Activated CD4-positive, alpha-beta T cell treated with anti-CD3 and anti-CD28 coated beads for 36 hours (primary cell): ENCODE measurements at places on chromosomes 2 and 18. TPM values are rescaled to one million over a fixed set of nuclear protein-coding genes. Genes with fewer than 3 reads are reported as not detected.

DNA sequence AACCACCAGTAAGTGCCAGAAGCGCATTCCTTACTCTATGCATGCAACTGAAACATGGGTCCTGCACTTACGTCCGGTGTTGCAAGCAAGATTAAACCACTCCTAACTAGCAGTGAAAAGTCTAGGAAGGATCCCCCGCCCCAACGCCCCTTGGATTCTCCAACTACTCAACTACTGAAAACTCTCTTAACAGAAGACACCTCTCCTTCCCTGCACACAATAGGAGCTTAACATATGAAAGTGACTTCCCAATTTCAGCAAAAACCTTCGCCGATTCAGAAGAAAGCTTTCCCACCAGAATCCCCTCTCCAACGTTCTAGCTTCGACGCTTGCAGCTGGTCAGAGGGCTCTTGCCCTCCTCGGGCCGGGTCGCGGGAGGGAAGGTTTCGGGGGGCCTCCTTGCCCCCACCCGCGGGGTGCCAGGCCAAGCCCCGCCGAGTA lies 578 bp downstream of the IWS1 start:
- peak overlapping the region; percentile 98 for H3K4me3 ChIP-seq
- peaks cover 20% of the 10 kb centered on the region for H3K36me3 ChIP-seq
- H3K27ac ChIP-seq, result peak overlapping the region; percentile 98
- DNase-seq, result peak; percentile 34
- H3K4me1 ChIP-seq, result peaks cover 29% of the 10 kb centered on the region

The SLC39A10 gene
- total RNA-seq, result 24.0 TPM

GRCh38 chr2:99748344-99748743 lies 258.5 kb upstream of the REV1 start:
- H3K4me3 ChIP-seq, result no peak overlapping the region
- H3K36me3 ChIP-seq, result peaks cover 5% of the 10 kb centered on the region
- no peaks in the 10 kb centered on the region for H3K27me3 ChIP-seq
- H3K4me1 ChIP-seq, result no peaks in the 10 kb centered on the region
- H3K27ac ChIP-seq, result no peak overlapping the region

- H3K4me1 ChIP-seq, result peaks cover 37% of the 10 kb centered on the region
- no peaks in the 10 kb centered on the region for H3K36me3 ChIP-seq
- no peak for DNase-seq
These were observed 145.9 kb downstream of the KLHL29 start for GRCh38 chr2:23530909-23531276.

DNA sequence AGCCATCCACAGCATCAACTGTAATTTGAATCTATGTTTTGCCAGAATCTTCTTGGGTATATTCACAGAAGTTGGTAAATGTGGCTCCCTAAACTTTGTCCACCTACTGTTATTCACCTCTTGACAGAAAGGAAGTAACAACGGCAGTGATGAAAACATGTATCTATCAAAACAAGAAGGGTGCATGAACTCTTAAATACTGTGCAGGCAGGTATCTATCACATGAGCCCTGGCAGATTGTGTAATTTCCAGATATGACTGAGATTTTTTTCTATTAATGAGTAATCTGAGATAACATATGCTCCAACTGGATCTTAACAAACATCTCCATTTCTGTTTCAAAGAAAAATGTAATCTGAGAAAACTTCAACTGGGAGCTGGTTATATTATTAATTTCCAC lies 36.6 kb downstream of the SFT2D3 start:
- H3K27me3 ChIP-seq, result no peaks in the 10 kb centered on the region
- H3K4me1 ChIP-seq, result peaks cover 43% of the 10 kb centered on the region
- DNase-seq, result no peak
- no peak overlapping the region for H3K27ac ChIP-seq
- peaks cover 46% of the 10 kb centered on the region for H3K36me3 ChIP-seq
- H3K4me3 ChIP-seq, result no peak overlapping the region

- H3K27me3 ChIP-seq, result no peaks in the 10 kb centered on the region
- no peak for DNase-seq
- no peaks in the 10 kb centered on the region for H3K36me3 ChIP-seq
- no peak overlapping the region for H3K27ac ChIP-seq
- peaks cover 27% of the 10 kb centered on the region for H3K4me1 ChIP-seq
These were observed 205.8 kb downstream of the PRKCE start for GRCh38 chr2:45857275-45857609.

- H3K27me3 ChIP-seq, result no peaks in the 10 kb centered on the region
- no peaks in the 10 kb centered on the region for H3K36me3 ChIP-seq
- H3K4me1 ChIP-seq, result peaks cover 17% of the 10 kb centered on the region
- peak overlapping the region; percentile 96 for H3K27ac ChIP-seq
- no peak for DNase-seq
- H3K4me3 ChIP-seq, result peak overlapping the region; percentile 65
These were observed 84.1 kb upstream of the RTN4 start for GRCh38 chr2:55134316-55134706.

The RAX gene
- total RNA-seq, result not detected

DNA sequence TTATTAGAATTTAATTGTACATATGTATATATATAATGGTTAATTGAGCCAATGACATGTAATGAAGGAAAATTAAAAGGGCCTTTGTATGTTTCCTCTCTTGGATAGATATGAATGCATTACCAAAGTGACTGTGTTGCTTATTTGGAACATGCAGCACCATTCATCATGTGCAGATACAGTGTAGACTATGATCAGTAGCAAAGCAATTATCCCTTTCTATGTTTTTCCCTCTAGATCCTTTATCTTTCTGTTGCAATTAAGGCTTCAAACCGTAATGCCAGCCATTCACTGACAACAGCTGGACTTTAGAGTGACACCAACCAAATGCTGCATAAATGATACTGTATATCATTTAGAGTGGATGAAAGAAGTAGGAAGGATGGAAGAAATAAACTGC lies 565.2 kb downstream of the NRXN1 start:
- no peaks in the 10 kb centered on the region for H3K4me1 ChIP-seq
- no peak for DNase-seq
- peaks cover 3% of the 10 kb centered on the region for H3K27me3 ChIP-seq
- H3K27ac ChIP-seq, result no peak overlapping the region
- H3K36me3 ChIP-seq, result no peaks in the 10 kb centered on the region

The FBXO48 gene
- 2.0 TPM for total RNA-seq

The NCKAP5 gene
- not detected for total RNA-seq

The CD207 gene
- not detected for total RNA-seq

The GAL3ST2 gene
- total RNA-seq, result 0.94 TPM

GRCh38 chr2:150601280-150602038 lies 114.0 kb upstream of the RND3 start:
- no peaks in the 10 kb centered on the region for H3K4me1 ChIP-seq
- H3K27me3 ChIP-seq, result peaks cover 4% of the 10 kb centered on the region
- no peak overlapping the region for H3K27ac ChIP-seq
- no peak for DNase-seq
- H3K4me3 ChIP-seq, result no peak overlapping the region
- H3K36me3 ChIP-seq, result no peaks in the 10 kb centered on the region

The RESP18 gene
- total RNA-seq, result not detected

GRCh38 chr2:88764141-88764849 lies 72.8 kb downstream of the RPIA start:
- H3K36me3 ChIP-seq, result peaks cover 5% of the 10 kb centered on the region
- peaks cover 11% of the 10 kb centered on the region for H3K27me3 ChIP-seq
- no peak overlapping the region for H3K27ac ChIP-seq
- H3K4me3 ChIP-seq, result no peak overlapping the region
- H3K4me1 ChIP-seq, result peaks cover 11% of the 10 kb centered on the region
- no peak for DNase-seq

GRCh38 chr2:9336576-9337314 lies 86.6 kb downstream of the ITGB1BP1 start:
- H3K27ac ChIP-seq, result no peak overlapping the region
- no peaks in the 10 kb centered on the region for H3K27me3 ChIP-seq
- H3K36me3 ChIP-seq, result no peaks in the 10 kb centered on the region
- H3K4me1 ChIP-seq, result peaks cover 19% of the 10 kb centered on the region

The TMEM185B gene
- 17.3 TPM for total RNA-seq

The COL3A1 gene
- total RNA-seq, result 0.05 TPM

DNA sequence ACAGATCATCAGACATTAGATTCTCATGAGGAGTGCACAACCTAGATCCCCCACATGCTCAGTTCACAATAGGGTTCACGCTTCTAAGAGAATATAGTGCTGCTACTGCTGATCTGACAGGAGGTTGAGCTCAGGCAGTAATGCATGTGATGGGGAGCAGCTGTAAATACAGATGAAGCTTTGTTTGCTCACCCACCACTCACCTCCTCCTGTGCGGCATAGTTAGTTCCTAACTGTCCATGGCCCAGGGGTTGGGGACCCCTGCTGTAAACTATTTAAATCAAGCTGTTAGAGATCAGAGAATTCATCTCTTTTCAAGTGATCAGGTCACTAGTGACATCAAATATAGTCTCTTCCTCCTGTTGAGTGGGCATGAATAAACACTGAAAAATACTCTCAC lies 88.8 kb upstream of the ACVR2A start:
- DNase-seq, result no peak
- no peaks in the 10 kb centered on the region for H3K27me3 ChIP-seq
- no peak overlapping the region for H3K27ac ChIP-seq
- no peak overlapping the region for H3K4me3 ChIP-seq

DNA sequence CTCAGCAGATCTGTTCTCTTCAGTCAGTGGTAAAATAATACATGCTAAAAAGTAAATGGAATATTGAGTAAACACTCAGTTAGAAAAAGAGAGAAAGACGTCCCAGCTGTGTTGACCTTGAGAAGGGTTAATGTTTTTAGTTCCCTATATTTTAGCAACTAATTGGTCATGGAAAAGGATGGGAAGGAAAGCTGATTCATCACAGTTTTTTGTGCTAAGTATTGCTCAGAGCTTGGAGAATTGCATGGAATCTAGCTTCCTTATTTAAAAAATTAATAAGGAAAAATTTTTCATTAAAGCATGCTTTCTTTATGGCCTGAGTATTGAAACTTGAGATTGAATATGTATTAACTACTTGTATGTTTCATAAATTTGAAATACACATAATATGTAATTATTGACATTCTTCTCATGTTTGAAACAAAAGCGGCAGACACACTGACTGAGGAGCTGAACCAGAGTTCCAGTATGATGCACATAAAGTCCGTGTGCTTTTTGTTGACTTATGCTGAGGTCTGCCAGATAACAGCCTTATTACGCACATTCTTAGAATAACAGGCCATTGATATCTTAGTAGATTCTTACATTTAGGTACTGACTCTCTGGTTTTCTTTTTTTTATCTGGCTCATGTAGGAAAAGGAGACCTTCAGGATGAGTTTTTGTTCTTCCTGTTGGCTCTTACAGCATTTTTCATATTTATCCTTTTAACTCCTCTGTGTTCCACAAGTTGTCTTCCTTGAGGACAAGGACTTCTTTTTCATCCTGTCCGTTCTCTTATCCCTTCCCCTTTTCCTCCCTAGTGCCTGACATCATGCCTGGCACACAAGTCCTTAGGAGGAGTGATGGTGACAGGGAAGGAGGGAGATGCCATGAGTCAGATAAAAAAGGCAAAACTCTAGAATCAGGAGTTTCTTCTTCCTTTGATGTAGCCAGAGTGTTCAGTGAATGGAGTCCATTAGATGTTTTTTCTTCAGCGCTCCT lies 194.1 kb downstream of the PTPRM start:
- no peak overlapping the region for H3K27ac ChIP-seq
- H3K4me1 ChIP-seq, result no peaks in the 10 kb centered on the region
- no peaks in the 10 kb centered on the region for H3K36me3 ChIP-seq
- no peak overlapping the region for H3K4me3 ChIP-seq
- no peaks in the 10 kb centered on the region for H3K27me3 ChIP-seq

GRCh38 chr2:199760574-199760973 lies 90.4 kb downstream of the FTCDNL1 start:
- no peak overlapping the region for H3K27ac ChIP-seq
- H3K4me3 ChIP-seq, result no peak overlapping the region
- no peak for DNase-seq
- H3K4me1 ChIP-seq, result no peaks in the 10 kb centered on the region

DNA sequence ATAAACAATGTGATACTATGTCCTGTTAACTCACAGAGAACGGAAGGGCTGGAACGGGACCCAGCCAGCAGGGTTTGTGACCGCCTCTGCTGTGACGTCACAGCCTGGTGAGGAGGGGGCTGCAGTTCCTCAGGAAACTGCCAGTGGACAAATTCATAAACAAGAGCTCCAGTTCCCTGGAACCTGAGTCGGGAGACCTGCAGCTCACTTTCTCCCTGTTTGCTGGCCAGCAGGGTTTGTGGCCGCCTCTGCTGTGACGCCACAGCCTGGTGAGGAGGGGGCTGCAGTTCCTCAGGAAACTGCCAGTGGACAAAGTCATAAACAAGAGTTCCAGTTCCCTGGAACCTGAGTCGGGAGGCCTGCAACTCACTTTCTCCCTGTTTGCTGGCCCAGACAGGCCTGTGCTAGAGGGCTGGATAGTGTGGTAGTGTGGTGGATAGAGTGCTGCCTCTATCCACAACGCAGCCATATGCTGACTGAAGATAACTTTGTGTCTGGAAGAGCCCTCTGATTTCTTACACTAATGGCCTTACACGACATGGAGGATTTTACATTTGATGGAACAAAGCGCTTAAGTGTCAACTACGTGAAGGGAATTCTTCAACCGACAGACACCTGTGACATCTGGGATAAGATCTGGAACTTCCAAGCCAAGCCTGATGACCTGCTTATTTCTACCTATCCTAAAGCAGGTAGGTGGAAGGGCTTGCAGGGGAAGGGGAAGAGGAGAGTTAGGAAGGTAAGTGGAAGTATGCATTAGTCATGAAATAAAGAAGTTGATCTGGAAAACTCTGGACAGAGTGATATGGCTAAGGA lies at the start of gene SULT1C4:
SULT1C4 (plus strand) TSS at position 140 of the 816 bp plus-strand sequence; CDS start at position 524, 384 bp downstream.
- H3K36me3 ChIP-seq, result no peaks in the 10 kb centered on the region
- no peak within 1 kb of the TSS for H3K4me3 ChIP-seq
- peaks cover 2% of the 10 kb centered on the region for H3K27me3 ChIP-seq
- H3K4me1 ChIP-seq, result no peaks in the 10 kb centered on the region

DNA sequence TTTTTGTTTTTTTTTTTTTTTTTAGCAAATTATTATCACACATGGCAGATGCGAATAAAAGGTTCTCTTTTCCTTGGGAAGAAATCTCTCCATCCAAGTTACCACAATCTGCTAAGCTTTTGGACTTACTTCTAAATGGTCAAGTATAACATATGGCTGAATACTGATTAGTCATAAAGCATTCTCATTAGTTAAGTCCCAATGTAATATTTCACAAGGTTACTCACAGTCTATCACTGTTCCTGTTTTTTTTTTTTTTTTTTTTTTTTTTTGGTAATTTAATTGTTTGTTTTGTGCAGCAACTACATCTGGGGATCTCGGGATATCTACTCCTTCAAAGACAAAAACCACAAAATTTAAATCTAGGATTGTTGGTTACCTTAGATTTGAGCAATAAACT lies 771.7 kb downstream of the CPS1 start:
- no peaks in the 10 kb centered on the region for H3K27me3 ChIP-seq
- no peaks in the 10 kb centered on the region for H3K36me3 ChIP-seq
- no peak overlapping the region for H3K4me3 ChIP-seq
- H3K4me1 ChIP-seq, result no peaks in the 10 kb centered on the region

DNA sequence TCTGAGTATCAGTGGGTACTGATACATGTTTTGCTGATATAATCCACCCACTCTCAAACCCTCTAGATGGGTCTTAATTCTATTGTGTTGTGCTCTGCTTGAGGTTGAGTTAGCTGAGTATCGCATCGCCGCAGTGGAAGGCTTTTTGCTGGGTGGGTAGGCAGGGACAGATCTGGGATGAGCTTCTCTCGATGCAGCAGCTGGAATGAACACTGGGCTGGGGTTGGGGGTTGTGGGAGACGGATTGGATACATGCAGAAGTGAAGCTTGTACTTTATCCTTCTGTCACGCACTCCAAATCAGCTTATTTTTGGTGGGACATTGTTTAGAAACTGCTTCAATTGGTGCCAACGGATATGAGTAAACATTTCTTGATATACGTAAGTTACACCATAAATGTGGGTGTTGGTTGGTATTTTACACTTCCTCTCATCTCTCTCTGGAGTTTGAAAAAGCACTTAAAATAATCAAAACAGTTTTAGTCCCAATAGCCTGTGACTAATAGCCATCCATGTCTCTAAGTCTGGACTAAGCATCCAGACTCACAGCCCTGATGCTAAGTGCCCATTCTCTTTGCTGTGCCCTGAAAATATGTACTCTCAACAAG lies 107.1 kb downstream of the POLE4 start:
- H3K4me3 ChIP-seq, result no peak overlapping the region
- no peaks in the 10 kb centered on the region for H3K27me3 ChIP-seq
- peaks cover 3% of the 10 kb centered on the region for H3K4me1 ChIP-seq
- no peaks in the 10 kb centered on the region for H3K36me3 ChIP-seq
